ENCODE measurements at places on chromosomes 12 and 14.

- no peak for DNase-seq
Observed at GRCh38 chr12:45216983-45217485, 1.1 kb downstream of the ANO6 start.

DNA sequence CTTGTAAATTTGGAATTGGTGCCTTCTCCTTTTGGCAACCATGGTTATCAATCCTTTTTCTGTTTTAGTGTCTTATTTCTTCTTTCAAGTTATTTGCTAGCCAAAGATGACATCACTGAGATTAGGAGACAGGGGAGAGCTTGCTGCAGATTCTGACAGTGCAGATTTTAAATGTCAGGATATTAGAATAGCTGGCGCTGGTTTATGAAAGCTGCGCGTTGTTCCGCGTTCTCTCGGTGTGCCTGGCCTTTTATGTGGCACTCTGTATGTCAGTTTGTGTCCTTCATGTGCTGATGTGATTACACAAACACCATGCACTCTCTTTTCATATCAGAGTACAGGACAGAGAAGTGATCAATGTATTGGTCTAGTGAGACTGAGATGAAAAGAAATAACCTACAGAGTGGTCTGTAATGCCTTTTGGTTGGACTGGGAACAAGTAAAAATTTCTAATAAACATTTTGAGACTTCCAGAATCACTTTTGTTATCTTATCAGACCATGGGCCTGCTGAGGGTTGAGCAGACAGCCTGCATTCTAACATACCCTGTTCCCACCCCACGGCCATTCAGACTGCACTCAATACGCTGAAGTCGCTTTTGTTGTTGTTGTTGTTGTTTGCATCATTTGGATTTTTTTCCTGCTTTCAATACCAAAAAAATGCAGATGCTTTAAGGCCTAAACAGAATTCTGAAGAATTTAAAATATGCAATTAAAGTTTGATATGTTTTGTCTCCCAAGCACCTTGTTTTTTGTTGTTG lies 49.7 kb upstream of the TRAF3 start:
- no peak for DNase-seq

DNA sequence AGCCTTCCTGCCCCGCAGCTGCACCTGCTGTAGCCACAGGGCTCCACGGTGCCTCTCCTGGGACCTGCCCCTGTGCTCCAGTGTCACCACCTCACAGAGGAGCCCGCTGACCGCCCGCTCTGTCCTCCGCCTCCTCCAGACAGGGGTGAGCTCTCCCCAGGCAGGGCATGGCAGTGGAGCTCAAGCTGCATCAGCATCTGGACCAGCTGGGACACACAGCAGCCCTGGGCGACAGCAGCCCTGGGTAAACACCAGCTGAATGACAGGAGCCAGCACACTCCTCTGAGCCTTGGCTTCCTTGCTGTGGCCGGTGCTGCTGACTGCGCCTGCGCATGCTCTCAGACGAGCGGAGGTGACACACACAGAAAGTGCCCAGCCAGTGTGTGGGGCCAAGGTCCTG lies 22.0 kb downstream of the CHGA start:
- no peak for DNase-seq

- no peak for DNase-seq
Observed at GRCh38 chr12:132219323-132219722, 75.1 kb downstream of the NOC4L start.

DNA sequence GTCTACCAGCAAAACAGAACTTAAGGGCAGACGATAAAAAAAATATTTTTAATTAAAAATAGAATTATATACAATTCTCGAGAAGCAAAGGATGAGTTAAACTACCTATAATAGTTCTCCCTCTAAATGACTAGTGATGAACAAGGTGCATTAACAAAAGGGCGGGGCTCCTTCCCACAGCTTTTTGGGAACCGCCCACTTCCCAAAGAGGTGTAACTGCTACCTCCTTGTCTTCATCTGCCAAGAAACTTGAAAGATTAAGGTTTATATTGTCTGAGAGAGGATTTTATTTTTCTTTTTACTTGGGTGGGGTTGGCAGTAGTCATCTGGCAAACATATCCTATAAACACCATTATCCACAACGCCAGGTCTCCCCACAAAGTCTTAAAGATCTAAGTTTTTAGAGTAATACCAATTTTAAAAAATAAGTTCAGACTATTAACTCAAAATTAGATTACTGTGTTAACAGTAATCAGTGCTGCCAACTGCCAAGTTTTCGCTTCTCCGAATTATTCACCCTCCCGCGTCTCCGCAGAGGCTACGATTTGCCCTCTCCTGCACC lies 938 bp downstream of the RALGAPA1 start:
- DNase-seq: no peak

GRCh38 chr14:85663256-85663655 lies 133.3 kb downstream of the FLRT2 start:
- no peak for DNase-seq

GRCh38 chr14:96616161-96616721 lies 114.1 kb downstream of the PAPOLA start:
- no peak for DNase-seq

DNA sequence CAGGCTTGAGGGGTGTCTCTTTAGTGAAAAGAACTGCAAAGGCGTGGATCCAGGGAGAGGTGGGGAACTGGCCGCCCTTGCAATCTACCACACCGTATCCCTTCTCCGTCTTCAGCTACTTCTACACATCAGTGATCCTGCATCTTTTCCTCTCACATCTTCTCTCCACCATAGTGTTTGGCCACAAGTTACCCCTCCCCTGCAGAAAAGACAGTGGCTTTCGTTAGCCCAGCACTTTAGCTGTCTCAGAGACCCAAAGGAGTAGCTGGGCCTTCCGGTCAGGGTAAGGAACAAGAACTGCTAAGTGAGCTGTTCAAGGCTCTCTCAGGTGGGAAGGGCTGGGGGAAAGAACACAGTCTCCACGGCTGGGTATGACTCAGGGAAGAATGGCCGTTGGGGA lies 158.4 kb downstream of the NDUFA12 start:
- DNase-seq: no peak
